Trophoblast cell (in vitro differentiated cells and primary cell): ENCODE measurements at places on chromosomes 4 and X.

DNA sequence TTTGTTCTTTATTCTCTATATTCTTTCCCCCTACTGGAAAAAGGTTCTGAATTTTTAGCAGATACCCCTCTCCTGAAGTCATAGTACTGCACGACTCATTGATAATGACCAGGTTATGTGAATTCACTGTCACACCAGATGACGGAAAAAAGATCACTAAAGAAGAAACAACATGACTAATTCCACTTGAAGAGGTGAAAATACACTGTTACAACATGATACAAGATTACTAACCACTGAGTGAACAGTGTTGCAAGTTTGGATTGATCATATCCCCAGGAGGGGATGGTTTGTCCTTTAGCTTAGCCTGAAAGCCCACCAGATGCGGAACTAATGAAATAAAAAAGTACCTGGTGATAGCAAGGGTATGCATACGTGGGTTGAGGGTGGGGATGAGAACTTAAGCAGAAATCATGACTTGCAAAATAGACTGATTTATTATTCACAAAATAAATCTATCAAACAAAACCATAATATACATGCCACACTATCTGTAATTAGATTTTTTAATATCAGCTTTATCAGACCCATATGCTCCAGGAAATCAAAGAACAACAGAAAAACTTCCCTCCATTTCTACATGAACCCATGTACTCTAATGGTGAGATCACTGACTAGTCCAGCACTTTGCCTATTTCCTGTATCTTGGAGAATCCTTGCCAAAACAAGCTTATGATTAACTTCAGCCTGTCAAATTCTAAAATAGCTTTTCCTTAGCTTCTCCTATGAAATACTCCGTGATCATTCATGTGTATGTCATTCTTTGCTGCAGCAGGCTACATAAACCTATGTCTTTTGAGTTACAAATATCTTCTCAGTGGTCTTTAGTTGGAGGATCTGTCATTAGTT lies 257.4 kb upstream of the AGA start:
- no peak for DNase-seq

DNA sequence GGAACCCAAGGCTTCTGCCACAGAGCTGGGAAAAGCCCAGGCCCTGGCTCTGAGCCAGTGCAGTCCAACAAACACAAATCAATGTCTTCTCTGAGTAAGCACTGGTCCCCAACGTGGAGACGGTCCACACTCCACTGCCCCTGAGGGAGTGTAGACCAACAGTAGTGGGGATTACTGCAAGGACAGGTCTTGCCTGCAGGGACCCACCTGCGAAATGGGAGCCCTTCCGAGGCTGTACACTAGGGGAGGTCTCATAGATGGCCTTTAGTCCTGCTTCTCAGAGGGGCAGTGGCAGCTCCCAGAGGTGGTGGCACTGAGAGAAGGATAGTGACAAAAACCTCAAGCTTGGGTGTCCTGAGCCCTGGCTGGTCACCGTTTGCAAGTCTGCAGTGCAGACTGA lies 19.5 kb downstream of the ENPP6 start:
- no peak for DNase-seq

DNA sequence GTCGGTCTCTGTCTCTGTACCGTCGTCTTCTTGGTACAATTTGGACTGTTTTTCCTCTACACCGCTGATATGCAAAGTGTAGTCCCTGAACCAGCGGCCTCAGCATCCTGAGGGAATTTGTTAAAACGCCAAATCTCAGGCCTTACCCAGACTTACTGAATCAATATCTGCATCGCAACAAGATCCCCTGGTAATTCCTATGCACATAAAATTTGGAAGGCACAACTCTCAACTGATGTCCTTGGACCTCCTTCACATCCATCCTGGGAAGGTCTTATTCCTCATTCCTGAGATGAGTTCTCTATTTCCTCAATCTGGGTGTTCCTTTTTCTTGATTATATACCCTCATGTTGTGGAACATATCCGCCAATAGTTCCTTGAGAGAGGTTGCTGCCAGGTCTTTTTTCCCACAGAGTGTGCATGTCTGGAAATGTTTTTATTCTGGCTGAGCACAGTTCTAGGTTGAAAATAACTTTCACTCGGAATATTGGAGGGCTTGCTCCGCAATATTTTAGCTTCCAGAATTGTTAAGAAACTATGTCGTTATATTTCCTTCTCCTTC lies 738 bp upstream of the HPF1 start:
- DNase-seq, result no peak

DNA sequence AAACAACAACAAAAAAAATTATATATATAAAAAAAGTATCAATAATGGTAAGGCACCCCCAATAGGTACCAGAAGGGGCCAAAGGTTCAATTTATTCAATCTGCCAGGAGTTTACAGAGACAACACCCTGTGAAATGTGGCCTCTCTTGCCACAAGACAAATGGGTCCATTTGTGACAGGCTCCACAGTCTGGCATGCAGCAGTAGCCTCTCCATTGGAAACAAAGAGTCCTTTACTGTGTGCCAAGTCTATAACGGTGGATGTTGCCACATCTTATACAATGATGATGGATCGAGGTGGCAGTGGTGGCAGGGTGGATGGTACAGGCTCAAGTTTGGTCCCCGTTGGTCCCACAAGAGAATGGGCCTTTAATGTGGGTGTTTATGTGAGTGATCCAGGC lies 70.1 kb upstream of the SH3RF1 start:
- no peak for DNase-seq

GRCh38 chr4:149076401-149076800 lies 634.2 kb upstream of the NR3C2 start:
- DNase-seq, result no peak

DNA sequence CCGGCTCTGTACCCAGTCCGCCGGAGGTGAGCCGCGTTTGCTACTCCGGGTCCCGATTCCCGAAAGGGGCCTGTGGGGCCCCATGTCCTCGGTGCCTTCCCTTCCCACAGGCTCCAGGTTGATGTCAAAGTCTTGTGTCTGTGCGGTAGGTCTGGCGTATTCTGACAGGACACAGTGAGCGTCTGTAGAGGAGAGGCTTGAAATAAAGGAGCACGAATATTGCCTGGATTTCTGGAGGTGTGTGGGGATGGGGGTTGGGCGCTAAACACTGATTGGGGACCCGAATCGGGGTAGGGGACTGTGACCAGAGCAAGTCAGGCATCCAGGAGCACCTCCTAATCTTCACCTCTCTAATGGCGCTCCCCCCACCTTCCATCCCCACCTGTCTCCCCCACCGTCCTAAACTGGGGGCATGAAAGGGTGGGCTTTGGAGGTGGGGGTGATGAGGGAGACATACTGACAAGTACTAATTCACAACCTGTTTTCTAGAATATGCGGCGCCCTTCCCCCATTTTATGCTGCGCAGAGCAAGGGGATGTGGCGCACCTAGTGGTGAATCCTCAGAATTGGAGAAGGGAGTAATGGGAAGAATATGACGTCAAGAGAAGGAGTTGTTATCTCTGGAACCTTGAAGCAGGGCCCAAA lies 855 bp downstream of the GPRASP2 start:
- peak; percentile 60 for DNase-seq

DNA sequence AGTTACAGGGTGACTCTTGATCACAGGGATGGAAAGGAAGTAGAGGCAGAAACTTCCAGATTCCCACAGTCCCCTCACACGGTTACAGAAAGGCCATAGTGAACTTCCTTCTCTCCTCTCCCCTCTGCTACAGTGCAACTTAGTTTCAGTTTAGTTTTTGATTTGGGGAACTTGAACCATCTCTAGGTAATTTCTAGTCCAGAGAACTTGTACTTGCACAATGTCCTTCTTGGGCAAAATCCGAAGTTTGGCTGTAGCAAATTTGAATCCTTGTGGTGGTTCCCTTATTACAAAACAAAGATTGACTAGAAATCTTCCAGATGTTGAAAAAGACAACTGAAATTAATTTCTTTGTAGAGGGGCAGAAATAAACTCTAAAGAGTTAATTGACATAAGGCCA lies 1.2 kb upstream of the BLTP1 start:
- peak; percentile 16 for DNase-seq

GRCh38 chr4:149735796-149736195 lies 79.8 kb downstream of the IQCM start:
- DNase-seq, result peak; percentile 35

- DNase-seq, result no peak
Measured at GRCh38 chr4:24382381-24382780, 202.0 kb downstream of the DHX15 start.

GRCh38 chr4:141158219-141158618 lies 24.9 kb upstream of the RNF150 start:
- no peak for DNase-seq

DNA sequence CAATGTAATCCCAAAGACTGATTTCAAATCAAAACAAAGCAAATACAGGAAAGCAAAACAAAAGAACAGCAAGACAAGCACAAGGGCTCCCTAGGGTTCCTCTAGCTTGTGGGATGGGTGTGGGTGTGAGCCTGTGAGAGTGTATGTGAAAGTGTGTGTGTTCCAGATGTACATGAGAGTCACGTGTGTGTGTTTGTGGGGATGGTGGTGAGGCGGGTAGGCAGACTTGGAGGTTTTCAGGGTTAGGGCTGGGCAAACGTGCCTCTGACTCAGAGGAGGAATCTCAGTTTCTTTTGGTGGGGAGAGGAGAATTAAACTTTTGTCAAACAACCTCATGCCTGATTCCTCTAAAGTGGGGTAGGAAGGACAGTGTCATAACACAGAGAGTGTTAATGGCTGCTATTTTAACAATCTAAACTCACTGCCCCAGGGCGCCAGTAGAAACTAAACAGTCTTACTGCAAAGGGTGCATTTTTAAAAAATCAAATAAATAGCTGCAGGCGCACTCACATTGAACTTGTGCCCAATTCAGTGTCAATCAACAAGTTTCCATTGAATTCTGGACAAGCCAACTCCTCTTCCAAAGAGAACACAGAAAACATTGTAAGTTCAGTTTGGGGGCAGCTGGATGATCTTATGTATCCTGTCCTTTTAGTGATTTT lies 51.8 kb downstream of the CHRDL1 start:
- no peak for DNase-seq

GRCh38 chr4:68592673-68593072 lies 16.6 kb upstream of the UGT2B17 start:
- no peak for DNase-seq

DNA sequence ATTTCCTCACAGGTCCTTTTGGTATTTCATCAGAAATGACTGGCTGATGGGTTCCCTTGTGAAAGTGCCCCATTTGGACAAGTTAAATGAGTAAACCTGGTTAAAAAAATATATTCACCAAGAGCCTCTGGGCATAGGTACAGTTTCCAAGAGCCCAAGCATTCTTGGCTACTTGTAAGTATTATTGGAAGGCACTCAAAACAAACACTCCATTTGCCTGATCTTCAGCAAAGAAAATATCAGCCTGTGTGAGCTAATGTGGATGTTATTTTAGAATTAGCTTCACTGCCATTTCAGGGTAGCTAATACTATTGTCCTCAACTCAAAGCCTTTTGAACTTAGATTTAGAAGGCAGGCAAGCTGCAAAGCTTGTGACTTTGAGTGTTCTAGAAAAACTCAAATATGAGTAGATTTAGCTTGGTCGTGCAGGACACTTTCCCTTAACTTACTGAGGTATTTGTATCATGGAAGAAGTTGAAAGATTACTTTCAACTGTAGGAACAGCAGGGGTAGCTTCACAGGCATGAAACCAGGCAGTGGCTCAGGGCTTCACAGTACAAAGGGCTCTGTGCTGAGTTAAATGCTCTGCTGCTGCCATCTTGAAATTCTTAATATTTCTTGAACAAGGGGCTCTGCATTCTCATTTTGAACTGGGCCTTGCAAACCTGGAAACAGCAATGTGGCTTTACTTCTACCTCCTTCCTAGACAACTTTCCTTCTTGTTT lies 177.2 kb downstream of the AMELX start:
- no peak for DNase-seq

DNA sequence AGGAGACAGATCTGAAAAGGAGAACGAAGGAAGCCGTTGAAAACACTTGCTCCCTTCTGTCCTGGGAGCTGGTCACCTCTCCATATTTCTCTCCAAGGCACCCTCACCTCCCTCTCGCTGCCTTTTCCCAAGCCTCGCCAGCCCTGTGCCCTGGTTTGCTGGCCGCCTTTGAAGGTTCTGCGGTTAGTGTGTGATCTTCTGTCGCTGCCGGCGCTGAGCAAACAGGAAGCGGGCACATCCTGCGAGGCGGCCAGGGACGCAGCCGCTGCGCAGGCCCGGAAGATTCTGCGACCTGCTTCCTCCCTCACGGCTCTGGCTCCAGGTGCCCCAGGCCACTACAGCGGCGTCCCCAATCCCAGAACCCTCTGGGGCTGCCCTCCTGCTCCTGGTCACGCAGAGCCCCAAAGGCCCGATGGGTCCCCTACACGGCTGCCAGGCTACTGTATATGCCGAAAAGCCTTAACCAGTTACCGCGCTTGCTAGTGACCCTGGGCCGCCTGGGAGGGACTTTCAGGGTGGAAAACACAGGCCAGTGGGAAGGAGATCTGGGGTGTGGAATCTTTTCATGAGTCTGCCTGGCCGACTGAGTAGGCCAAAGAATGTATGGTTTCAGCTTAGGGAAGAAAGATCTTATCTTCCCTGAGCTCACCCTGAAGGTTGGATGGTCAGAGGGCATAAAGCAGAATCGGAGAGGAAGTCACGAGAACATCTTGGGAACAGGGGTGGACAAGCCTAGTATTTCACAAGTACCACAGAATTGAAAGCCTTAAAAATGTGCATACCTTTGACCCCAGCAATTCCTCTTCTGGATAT lies 2.3 kb upstream of the SASH3 start:
- no peak for DNase-seq

- DNase-seq, result peak; percentile 15
Measured at GRCh38 chr4:146437778-146438177, 84.0 kb downstream of the SLC10A7 start.

GRCh38 chr4:116522922-116523321 lies 562.5 kb downstream of the TRAM1L1 start:
- DNase-seq, result no peak

- no peak for DNase-seq
Measured at GRCh38 chr4:42480717-42481116, 83.4 kb downstream of the SHISA3 start.

GRCh38 chr4:177251237-177251636 lies 58.4 kb upstream of the NEIL3 start:
- DNase-seq, result no peak

DNA sequence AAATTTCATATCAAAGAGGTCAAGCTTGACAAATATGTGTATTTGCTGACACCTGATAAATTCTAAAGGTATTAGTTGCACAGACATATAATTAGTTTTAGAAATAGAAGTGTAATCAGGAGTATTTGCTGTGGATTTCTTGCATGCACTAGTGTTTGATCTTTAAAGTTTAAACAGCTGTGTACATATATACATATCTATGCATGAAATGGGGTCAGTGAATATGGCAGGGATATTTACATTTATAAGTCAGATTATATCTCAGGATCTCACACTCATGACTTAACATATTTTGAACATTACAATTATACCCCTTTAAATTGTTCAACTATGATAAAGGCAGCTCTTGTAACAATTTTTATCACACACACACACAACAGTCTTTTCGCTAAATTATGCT lies 547.4 kb upstream of the ACTRT1 start:
- no peak for DNase-seq

GRCh38 chrX:134158821-134159512 lies 78.0 kb upstream of the CCDC160 start:
- no peak for DNase-seq

- no peak for DNase-seq
Measured at GRCh38 chr4:151641983-151642382, 118.8 kb downstream of the GATB start.

GRCh38 chrX:78747971-78748370 lies 451 bp downstream of the LPAR4 start:
- no peak for DNase-seq

- DNase-seq, result no peak
Measured at GRCh38 chr4:105350859-105351490, 122.9 kb downstream of the PPA2 start.
